ENCODE measurements at places on chromosomes 16 and 17. TPM values are rescaled to one million over a fixed set of nuclear protein-coding genes. Genes with fewer than 3 reads are reported as not detected.

DNA sequence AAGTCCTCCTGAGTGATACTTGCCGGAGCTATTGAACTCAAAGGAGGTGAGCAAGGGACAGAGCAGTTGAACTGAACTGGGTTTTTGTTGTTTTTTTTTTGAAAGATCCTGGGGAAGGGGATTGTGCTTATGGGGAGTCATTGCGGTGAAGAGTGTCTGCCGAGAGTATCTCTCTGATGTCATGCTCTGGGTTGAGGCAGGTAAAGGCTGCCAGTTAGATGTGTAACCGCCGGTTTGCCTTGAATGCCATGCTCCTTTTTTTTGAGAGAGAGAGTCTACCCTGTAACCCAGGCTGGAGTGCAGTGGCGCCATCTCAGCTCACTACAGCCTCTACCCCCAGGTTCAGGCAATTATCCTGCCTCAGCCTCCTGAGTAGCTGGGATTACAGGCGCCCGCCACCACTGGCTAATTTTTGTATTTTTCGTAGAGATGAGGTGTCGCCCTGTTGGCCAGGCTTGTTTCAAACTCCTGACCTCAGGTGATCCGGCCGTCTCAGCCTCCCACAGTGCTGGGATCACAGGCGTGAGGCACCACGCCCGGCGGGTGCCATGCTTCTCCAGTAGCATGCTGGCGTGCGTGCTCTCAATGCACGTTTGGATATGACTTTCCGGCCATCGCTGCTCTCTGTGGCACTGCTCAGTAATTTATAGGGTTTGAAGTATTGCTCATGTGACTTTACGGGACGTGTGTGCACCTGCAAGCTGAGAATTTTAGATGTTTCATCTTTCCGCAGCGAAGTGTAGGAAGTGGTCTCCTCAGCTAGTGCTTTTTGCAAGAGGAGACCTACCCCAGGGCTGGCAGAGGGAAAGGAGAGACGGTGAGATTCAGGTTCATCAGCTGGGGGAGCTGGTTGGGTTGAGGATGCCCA, 8.5 kb downstream of the ZC3H18 start:
- peaks cover 71% of the 10 kb centered on the region for H3K36me3 ChIP-seq
- no peaks in the 10 kb centered on the region for H3K27me3 ChIP-seq
- no peak for DNase-seq

SOX15 gene
- 0.94 TPM for total RNA-seq

DNA sequence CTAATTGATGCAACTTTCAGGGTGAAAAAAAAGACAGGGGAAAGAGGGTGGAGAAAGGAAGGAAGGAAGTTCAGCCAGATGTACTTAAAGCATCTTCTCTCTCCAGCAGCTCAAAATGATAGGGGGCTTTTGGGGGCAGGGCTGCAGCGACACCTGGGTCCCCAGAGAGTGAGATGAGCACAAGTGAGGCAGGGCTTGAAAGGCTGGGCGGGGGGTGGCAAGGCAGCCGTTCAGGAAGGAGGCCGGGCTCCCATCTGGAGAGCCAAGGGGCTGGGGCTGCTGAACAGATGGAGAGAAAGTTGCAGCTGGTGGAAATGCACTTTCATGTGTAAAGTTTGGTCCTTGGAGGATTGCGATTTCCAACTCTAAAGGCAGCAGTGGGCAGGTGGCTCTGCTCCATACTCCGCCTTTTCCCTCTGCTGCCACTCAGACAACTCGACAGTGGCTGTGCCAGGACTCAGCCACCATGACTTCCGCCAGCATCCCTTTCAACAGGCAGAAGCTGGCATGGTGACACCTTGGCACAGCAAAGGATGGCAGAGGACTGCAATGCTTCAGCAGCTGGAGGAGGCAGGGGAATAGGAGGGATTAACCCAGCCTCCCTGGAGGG, 7.7 kb downstream of the SLC35B1 start:
- DNase-seq = peak; percentile 45
- no peaks in the 10 kb centered on the region for H3K27me3 ChIP-seq
- H3K36me3 ChIP-seq = peaks cover 48% of the 10 kb centered on the region
- peaks cover 7% of the 10 kb centered on the region for H3K4me1 ChIP-seq
- no peak overlapping the region for H3K4me3 ChIP-seq

GRCh38 chr17:42760652-42761581, at the start of gene RAMP2:
Gene RAMP2 (plus strand): TSS chr17:42761227. CDS start chr17:42761262, 35 bp downstream.
- H3K4me3 ChIP-seq = peak within 1 kb of the TSS; percentile 47
- DNase-seq = no peak
- peaks cover 68% of the 10 kb centered on the region for H3K27me3 ChIP-seq
- no peak within 1 kb of the TSS for H3K27ac ChIP-seq
- H3K4me1 ChIP-seq = peaks cover 3% of the 10 kb centered on the region

GRCh38 chr17:15083225-15083624, 181.9 kb downstream of the PMP22 start:
- H3K4me3 ChIP-seq = no peak overlapping the region
- no peak overlapping the region for H3K27ac ChIP-seq
- no peak for DNase-seq

DNA sequence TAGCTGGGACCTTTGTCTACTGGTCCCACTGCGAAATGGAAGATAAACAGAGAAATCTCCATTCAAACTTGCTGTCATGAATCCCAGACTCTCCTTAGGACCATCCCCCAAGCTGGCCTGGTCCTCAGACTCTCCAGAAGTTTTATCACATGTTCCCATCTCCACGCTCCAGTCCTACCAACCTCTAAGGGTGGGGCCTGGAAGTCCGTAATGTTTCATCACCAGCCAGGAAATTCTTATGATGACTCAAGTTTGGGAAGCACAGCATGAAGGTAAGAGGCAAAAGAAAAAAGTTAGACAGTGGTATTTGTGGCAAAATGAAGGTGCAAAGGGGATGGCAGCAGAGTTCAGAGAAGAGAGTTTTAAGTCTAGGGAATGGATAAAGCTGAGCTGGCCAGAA, 52.7 kb downstream of the ZNF18 start:
- H3K4me1 ChIP-seq = no peaks in the 10 kb centered on the region
- H3K36me3 ChIP-seq = no peaks in the 10 kb centered on the region
- no peak overlapping the region for H3K27ac ChIP-seq
- DNase-seq = no peak

- peak overlapping the region; percentile 97 for H3K27ac ChIP-seq
- no peaks in the 10 kb centered on the region for H3K27me3 ChIP-seq
- DNase-seq = peak; percentile 84
- peak overlapping the region; percentile 28 for H3K4me3 ChIP-seq
Observed at GRCh38 chr17:38898812-38899348, 26.5 kb upstream of the LASP1NB start.

DNA sequence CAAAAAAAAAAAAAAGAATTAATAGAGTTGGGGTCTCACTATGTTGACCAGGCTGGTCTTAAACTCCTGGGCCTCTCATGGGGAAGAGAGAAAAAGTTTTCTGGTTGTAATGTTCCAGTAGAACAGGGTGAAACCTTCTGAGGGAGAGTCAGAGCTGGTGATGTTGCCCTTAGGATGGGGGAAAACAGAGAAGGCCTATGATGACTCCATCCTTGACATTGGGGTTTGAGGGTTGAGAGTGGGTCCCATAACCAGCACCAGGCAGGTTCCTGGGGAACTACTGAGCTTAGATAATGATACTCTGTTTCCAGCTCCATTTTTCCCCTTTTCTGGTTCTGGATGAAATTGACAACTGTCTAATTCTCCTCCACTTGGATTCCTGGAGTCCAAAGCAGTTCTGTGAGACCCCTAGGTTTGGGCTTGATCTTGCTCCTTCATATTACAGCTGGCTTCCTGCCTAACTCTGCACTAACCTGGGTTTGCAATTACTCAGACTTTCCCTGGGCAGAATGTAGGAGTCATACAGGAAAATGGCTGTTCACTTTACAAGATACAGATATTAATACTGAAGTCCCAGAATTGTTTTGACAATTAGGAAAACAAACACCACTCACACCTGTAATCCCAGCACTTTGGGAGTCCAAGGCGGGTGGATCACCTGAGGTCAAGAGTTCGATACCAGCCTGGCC, 62.8 kb upstream of the B4GALNT2 start:
- no peak overlapping the region for H3K27ac ChIP-seq
- DNase-seq = no peak
- H3K27me3 ChIP-seq = peaks cover 2% of the 10 kb centered on the region
- H3K4me3 ChIP-seq = no peak overlapping the region

DNA sequence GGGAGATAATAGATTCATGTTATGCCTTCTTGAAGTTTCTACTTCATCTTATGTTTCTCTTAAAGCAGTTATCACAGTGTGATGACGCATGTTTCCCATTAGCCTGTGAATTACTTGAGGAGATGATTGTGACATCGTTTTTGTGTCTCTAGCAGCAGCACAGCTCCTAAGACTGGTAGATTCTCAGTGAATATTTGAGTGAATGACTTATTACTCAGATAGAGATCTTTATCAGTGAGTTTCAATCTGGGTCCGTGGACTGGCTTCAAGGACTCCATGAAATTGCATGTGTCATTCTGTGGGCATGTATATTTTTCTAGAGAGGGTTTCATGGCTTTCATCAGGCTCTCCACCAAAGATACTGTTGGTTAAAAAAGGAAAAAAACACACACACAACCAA, 29.9 kb downstream of the YPEL2 start:
- peaks cover 14% of the 10 kb centered on the region for H3K4me1 ChIP-seq
- H3K27ac ChIP-seq = peak overlapping the region; percentile 37
- no peaks in the 10 kb centered on the region for H3K27me3 ChIP-seq
- DNase-seq = no peak
- no peak overlapping the region for H3K4me3 ChIP-seq

- H3K4me1 ChIP-seq = no peaks in the 10 kb centered on the region
- DNase-seq = no peak
- no peak overlapping the region for H3K27ac ChIP-seq
- H3K4me3 ChIP-seq = no peak overlapping the region
- no peaks in the 10 kb centered on the region for H3K27me3 ChIP-seq
- no peaks in the 10 kb centered on the region for H3K36me3 ChIP-seq
Observed at GRCh38 chr17:64639516-64639915, 22.6 kb downstream of the SMURF2 start.

Measured in thymus (tissue), 14 donors.